Upper lobe of right lung (tissue), 1 donor: ENCODE measurements at places on chromosomes 11 and 22. TPM values are rescaled to one million over a fixed set of nuclear protein-coding genes. Genes with fewer than 3 reads are reported as not detected.

DNA sequence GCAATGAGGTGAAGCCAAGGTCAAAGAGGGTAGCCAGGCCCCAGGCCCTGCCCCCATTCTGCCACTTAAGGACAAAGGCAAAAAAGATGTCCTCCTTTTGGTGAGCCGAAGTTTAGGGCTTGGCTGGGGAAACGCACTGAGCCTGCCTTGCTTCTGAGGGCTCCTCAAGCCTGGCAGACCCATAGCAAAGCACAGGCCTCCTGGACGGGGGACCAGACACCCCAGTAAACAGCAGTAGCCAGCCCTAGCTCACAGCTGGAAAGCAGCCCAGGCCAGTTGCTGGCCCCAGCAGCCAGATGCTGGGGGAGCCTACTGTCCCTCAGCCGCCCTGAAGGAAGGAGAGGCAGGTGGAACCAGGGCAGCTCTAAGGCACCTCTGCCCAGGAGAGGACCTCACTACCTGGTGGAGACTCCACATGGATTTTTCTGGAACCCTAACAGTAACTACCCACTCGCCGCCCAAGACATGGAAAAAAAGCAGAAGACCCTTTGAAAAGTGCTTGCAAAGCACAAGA is 3.8 kb upstream of the PYGM start:
- H3K36me3 ChIP-seq: peaks cover 63% of the 10 kb centered on the region
- H3K4me1 ChIP-seq: peaks cover 19% of the 10 kb centered on the region
- peak; percentile 53 for DNase-seq

DNA sequence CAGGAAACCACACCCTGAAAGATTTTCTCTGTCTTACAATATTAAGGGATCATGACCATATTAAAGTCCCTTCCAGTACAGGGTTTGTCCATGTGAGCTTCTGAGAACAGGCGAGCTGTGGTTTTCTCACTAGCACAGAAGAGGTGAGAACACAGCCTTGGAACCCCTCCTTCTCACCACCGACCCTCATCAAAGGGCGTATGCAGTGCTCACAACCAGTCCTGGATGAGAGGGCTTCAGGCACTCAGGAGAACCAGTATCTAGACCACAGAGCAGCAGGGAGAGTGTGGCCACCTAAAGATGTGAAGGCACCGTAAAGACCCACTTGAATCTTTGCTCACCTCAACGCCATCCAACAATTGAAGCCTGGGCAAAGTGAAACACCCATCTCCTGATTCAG is 397.0 kb downstream of the ETS1 start:
- H3K4me3 ChIP-seq: no peak overlapping the region
- no peaks in the 10 kb centered on the region for H3K27me3 ChIP-seq
- no peaks in the 10 kb centered on the region for H3K36me3 ChIP-seq
- no peak for DNase-seq
- no peak overlapping the region for H3K27ac ChIP-seq

- no peaks in the 10 kb centered on the region for H3K27me3 ChIP-seq
- H3K4me1 ChIP-seq: no peaks in the 10 kb centered on the region
- no peak for DNase-seq
- H3K4me3 ChIP-seq: no peak overlapping the region
- peaks cover 24% of the 10 kb centered on the region for H3K36me3 ChIP-seq
These were observed 8.3 kb upstream of the DLAT start for GRCh38 chr11:112016765-112017376.

- DNase-seq: no peak
- no peak overlapping the region for H3K27ac ChIP-seq
- H3K36me3 ChIP-seq: no peaks in the 10 kb centered on the region
- no peak overlapping the region for H3K4me3 ChIP-seq
- no peaks in the 10 kb centered on the region for H3K27me3 ChIP-seq
These were observed 32.1 kb upstream of the PAK1 start for GRCh38 chr11:77505956-77506355.

GRCh38 chr11:20541503-20541902 is 57.9 kb upstream of the SLC6A5 start:
- no peak overlapping the region for H3K27ac ChIP-seq
- no peaks in the 10 kb centered on the region for H3K36me3 ChIP-seq

DNA sequence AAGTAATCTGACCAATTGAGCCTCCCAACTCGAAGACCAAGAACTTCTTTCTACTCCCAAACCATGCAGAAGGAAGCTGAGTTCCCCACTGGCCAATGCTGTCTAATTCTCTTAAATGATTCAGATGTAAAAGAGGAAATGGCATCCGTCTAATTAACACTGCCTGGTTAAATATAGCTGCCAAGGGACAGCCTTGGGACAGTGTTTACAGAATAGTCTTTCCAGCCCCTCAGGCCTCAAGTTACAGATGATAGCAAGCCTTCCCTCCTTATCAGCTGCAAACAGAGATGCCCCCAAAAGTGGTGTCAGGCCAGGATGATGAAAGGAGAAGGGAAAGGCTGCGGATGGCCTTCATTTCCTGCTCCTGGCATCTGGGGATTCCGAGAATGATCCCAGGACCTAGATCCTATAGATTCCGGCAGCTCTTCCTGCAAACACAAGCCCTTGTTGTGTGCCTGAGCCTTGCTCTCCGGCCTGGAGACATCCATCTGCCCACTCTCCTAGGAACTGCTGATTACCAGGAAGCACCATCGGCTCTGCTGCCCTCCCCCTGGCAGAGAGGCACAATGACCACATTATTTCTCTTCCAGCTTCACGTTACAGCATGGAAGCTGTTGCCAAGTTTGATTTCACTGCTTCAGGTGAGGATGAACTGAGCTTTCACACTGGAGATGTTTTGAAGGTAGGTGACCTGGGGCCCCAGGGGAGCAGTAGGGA is 13.5 kb upstream of the TMA7B start:
- H3K27me3 ChIP-seq: peaks cover 29% of the 10 kb centered on the region
- no peaks in the 10 kb centered on the region for H3K36me3 ChIP-seq
- no peak overlapping the region for H3K27ac ChIP-seq
- DNase-seq: no peak
- H3K4me1 ChIP-seq: peaks cover 14% of the 10 kb centered on the region

- H3K27ac ChIP-seq: no peak overlapping the region
- H3K4me3 ChIP-seq: no peak overlapping the region
- DNase-seq: no peak
- no peaks in the 10 kb centered on the region for H3K36me3 ChIP-seq
These were observed 16.6 kb upstream of the MS4A6E start for GRCh38 chr11:60310407-60310998.

DNA sequence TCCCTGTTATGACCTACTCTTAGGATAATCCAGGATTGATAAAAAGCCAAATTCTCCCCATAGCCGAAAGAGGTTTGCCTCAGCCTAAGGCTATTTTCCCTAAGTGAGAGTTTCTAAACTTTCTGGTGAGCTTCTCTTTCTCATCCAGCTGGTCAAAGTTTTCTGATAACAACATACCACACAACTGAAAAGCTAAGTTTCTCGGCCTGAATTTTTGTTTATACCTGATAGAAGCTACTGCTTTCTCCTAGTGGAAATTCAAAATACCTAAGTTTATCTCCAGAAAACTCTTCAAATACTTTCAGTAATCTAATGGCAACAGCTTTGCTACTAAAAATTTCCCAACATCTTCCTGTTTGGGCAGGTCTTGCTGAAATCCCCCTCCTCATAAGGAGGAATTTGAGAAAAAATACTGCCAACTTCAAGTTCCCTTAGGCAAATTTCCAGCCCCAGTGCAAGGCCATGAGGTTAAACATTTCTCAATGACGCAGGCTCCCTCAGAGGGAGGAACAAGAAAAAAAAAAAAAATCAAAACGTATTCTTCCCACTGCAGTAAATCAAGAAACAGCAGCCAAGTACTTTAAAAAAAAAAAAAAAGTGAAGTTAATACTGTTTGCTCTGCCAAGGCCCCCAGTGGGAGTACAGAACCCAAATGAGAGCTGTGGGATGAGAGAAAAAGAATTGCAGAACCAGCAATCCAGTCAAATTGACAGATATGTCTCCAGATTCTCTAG is 127.0 kb downstream of the MRTFA start:
- H3K4me1 ChIP-seq: peaks cover 46% of the 10 kb centered on the region
- H3K27ac ChIP-seq: peak overlapping the region; percentile 73
- H3K36me3 ChIP-seq: no peaks in the 10 kb centered on the region
- no peak overlapping the region for H3K4me3 ChIP-seq

DNA sequence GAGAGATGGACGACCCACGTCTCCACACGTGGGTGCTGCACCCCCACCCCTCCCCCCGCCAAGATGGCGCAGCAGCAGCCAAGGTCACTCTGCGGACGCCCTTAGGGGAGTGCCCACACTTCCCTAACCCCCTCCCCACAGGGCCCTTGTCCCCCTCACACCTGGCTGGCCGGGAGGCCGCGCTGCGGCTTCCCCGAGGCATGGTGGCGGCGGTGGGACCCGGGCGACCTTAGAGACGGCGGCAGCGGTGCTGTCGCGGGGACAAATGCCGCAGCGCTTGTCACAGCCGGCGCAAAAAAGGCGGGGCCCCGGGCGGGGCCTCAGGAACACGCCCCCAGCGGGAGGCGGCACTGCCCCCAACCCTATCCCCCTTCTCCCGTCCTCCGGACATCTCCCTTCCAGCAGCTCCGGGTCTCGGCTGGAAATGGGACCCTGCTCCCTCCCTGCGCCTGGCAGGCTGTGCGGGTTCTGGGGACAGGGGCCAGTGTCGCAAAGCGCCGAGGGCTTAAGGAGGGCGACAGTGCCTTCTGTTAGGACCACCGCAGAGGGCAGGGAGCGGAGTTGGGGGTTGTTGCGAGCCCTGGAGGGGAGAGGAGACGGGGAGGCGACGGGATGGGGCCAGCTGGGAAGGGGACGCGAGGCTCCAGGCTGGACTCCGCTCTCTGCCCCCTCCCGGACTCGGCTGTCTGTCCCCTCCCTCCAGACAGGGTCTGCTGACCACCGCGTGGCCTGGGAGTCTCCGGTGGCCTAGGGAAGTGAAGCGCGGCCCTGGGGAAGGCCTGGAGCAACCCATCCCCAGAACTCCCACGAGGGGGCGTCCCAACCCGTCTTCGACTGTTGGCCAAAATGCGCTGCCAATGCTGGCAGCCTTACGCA is at the start of gene CHCHD10:
Gene CHCHD10, minus strand, starts transcription at position 300 of the 876 bp plus-strand sequence. Its CDS starts 98 bp downstream, at position 202.
- peak within 1 kb of the TSS; percentile 81 for H3K4me3 ChIP-seq
- DNase-seq: peak; percentile 92
- no peaks in the 10 kb centered on the region for H3K27me3 ChIP-seq
- H3K27ac ChIP-seq: peak within 1 kb of the TSS; percentile 83

- no peaks in the 10 kb centered on the region for H3K36me3 ChIP-seq
- H3K27ac ChIP-seq: no peak overlapping the region
- no peaks in the 10 kb centered on the region for H3K27me3 ChIP-seq
- peaks cover 14% of the 10 kb centered on the region for H3K4me1 ChIP-seq
- no peak for DNase-seq
These were observed 5.5 kb upstream of the SIGIRR start for GRCh38 chr11:420054-420910.

GRCh38 chr11:6357222-6357621 is 33.1 kb upstream of the SMPD1 start:
- H3K27me3 ChIP-seq: no peaks in the 10 kb centered on the region
- DNase-seq: no peak
- no peaks in the 10 kb centered on the region for H3K36me3 ChIP-seq
- peaks cover 15% of the 10 kb centered on the region for H3K4me1 ChIP-seq
- H3K27ac ChIP-seq: no peak overlapping the region

The TPBGL gene
- 0.64 TPM for total RNA-seq

The OLFML1 gene
- total RNA-seq: 30.6 TPM

The NAALAD2 gene
- 2.6 TPM for total RNA-seq

The CDC45 gene
- 0.58 TPM for total RNA-seq
